ENCODE measurements at places on chromosomes 16 and 17.

- no peak for ATAC-seq
Observed at GRCh38 chr16:85374571-85374872, 238.6 kb upstream of the GSE1 start.

DNA sequence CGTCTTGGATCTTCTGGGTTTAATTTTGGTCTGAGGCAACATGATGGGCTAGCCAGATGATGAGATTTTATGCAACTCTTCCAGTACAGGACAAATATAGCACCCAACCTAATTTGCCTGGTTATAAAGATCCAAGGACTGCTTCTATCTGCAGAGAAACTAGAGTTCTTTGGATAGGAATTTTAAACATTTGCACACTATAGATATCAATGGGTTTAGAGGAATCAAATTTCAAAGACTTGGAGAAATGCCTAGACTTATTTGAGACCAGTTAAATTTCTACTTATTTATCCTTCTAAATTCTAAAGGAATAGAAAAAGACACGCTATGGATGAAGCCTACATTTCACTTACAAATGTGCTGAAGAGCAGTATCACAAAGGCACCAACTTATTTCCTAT lies 12.6 kb downstream of the PMFBP1 start:
- ATAC-seq: no peak

GRCh38 chr16:66918803-66919568 lies at the start of gene CDH16:
CDH16 (minus strand) TSS chr16:66918885; CDS start chr16:66918065, 820 bp downstream.
- ATAC-seq: no peak

- no peak for ATAC-seq
Observed at GRCh38 chr16:75627851-75628250, 4.8 kb upstream of the ADAT1 start.

- ATAC-seq: no peak
Observed at GRCh38 chr17:49987290-49987585, 7.8 kb downstream of the DLX3 start.

- ATAC-seq: peak; percentile 59
Observed at GRCh38 chr16:16120382-16121184, 102.7 kb downstream of the ABCC6 start.

- ATAC-seq: no peak
Observed at GRCh38 chr16:48619547-48619946, 9.6 kb upstream of the N4BP1 start.

- ATAC-seq: no peak
Observed at GRCh38 chr16:29925105-29925756, 795 bp downstream of the KCTD13 start.

DNA sequence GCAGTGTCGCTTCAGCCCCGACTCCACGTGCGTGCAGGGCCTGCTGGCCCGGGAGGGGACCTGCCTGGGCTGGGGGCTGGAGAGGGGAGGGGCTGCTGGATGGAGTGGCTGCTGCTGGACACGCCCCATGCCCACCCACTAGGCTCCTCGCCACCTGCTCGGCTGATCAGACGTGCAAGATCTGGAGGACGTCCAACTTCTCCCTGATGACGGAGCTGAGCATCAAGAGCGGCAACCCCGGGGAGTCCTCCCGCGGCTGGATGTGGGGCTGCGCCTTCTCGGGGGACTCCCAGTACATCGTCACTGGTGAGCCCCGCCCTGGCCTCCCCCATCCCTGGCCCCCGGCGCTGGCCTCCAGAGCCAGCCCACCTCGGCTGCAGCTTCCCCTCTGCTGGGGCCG lies 2.4 kb downstream of the BRICD5 start:
- no peak for ATAC-seq

DNA sequence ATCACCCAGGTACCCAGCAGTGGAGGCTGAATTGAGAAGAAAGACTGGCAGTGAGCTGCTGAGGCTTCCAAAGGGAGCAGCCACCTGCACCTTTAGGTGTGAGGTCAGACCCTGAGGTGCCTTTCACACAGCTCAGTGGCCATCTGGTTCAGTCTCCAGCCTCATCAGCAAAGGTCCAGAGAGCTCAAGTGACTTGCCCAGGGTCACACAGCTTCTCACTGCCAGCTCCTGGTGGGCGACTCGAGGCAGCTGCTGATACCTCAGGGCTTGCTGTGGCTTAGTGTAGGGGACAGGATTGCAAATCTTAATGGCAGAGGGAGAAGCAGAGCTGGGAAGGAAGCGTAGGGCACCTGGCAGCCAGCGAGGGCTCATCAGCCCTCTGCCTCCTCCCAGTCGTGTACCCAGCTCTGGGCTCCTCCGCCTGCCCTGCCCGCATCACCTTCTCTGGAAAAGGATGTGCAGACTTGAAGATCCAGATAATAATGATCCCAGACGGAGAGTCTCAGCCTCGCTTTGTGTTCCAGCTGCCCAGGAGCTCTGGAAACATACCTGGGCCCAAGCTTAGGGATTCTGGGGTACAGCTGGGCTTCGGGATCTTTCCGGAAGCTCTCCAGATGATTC lies 165.3 kb upstream of the GSE1 start:
- no peak for ATAC-seq

- ATAC-seq: no peak
Observed at GRCh38 chr17:28317966-28318758, 838 bp upstream of the TMEM97 start.

GRCh38 chr17:44904001-44904984 lies 5.0 kb upstream of the EFTUD2 start:
- ATAC-seq: no peak

DNA sequence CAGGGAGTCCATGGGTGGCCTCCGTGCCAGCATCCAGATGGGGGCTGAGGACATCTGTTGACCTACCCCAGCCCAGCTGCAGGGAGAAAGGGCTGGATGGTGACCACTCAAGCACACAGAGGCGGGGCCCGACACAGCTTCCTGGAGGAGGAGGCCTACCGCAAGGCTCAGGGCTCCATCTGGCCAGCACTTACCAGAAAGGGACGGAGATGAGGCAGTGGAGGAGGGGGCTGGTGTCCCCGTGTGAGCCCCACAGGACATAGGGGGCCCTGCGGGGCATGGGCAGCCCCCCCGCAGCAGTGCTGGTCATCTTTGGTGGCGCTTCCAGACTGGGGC lies 147.5 kb upstream of the CIBAR2 start:
- no peak for ATAC-seq

DNA sequence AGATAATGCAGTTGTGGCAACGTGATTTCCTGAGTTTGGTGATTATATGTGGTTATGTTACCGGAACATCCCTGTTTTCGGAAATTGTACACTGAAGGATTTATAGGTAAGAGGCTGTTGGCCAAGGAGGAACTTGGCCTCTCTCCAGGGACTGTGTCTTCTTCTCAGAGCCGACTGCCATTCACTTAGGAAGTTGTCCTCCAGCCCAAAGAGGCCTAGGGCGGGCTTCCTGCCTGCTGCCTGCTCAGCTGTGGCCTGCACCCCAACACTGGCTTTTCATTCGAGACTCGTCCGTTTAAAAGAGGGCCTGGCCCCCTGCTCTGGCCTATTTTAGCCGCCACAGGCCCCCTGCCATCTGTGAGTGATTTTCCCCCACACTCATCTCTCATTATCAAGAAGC lies 64.3 kb downstream of the ZDHHC7 start:
- ATAC-seq: no peak

DNA sequence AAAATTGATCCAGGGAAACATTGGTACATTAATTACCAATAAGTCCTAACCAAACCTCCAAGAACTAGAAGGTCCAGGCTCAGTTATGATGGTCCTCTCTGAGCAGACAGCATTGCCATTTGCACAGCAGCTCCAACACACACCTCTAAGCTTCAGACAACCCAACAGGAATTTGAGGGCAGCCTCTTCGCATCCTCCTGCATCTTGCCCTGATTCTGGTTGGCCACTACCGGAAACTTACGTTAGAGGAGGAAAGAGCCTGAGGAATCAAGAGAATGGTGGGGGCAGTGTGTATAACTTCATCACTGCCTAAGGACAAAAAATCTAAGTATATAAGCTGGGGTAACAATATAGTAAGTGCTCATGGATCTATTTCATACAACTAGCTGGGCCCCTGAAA lies 15.7 kb downstream of the FAM117A start:
- no peak for ATAC-seq

DNA sequence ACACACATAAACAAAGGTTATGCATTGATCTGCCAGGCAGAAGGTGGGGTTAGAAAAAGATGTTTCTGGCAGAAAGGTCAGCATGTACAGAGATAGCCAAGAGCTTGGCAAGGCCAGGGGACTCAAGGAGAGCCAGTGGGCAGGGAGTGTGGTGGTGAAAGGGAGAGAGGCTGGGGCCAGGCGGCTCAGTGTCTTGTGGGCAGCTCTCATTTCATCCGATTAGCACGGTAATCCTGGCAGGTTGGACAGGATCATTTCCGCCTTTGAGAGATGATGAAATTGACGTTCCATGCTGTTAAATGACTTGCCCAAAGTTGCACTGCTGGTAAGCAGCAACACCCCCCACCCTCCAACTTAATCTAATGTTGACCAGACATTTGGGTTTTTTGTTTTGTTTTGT lies 3.6 kb downstream of the CHD9 start:
- ATAC-seq: no peak

DNA sequence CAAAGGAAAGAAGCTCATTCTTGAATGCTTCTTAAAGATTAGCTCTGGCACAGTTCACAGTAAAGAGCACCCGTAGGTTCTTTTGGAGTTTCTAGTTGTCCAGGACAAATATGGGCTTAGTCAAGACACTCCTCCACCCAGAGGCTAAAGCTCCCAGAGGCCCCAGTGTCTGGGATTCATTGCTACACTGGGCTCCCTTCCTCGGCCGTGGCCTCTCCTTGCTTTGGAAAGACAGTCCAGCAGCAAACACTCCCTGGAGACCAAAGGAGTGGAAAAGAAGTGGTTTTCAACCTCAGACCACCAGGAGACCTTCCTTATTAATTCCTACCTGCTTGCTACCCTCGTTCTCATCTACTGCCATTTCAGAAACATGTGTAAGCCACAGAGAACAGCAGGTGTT lies 17.1 kb downstream of the PHB1 start:
- no peak for ATAC-seq

DNA sequence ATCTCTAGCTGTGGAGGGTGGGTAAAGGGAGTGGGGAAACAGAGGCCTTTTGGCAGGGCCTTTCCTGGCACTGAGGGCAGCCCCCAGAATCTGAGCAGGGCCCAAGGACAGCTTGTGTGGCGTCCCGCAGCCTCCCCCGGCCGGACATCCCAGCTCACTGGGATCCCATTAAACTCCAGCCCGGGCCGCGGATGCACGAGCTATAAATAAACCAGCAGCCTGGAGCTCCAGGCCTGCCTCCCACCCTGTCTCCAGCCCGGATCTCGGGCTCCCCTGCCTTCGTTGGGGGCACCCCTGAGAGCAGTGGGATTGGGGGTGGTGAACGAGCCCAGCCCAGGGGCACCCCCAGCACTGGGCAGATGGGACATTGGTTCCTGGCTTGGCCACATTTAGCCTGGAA lies 13.8 kb upstream of the AATK start:
- ATAC-seq: no peak

DNA sequence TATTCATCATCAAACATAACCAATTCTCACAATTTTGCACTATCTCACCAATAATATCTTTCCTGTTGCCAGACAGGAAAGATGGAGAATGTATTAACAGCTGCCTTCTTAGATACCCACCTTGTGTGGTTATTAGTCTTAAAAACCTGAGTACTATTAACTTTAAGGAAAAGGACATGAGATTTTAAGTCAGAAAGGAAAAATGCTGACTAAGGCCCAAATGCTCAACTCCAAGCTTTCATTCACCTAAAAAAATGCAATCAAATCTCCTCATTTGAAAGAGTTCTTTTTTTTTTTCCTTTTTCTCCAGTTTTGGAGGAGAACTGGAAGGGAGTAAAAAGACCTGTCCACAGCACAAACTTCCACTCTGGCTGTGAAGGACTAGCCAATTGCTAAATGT lies 61.3 kb upstream of the PHOSPHO1 start:
- no peak for ATAC-seq

DNA sequence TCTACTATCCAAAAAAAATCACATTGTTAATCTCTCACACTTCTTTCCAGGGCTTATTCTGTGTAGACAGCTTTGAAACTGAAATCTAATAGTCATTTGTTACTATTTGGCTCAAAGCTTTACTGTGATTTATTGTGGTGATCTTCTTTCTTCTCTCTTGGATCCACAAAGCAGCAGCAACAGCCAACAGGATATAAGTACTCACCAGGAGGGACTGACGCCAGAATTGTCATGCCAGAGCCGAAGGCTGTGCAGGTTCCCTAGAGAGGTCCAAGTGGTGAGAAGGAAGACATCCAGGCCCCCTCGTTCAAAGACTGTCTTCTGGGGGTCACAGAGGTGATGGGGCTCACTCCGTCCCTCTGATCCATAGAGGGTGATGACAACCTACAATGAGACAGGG lies 33.3 kb downstream of the PKD1L3 start:
- no peak for ATAC-seq

GRCh38 chr16:31224092-31224955 lies 7.4 kb upstream of the PYDC1 start:
- ATAC-seq: no peak

DNA sequence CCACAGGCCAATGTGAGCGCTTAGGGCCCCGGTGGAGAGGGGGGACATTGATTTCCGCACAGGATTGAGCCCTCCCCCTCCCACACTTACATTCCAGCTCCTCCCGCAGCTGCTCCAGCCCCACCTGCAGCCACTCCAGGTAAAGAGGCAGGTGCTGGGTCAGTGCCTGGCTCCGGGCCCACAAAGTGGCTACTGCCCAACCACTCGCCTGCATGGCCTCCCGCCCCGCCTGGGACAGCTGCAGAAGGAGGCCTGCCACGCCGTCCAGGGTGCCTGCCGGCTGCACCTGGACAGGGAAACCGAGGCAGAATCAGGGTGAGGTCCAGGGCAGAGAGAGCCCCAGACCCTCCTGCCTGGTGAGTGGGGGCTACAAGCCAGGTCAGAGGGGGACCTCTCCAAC lies 46.3 kb downstream of the RMI2 start:
- no peak for ATAC-seq

DNA sequence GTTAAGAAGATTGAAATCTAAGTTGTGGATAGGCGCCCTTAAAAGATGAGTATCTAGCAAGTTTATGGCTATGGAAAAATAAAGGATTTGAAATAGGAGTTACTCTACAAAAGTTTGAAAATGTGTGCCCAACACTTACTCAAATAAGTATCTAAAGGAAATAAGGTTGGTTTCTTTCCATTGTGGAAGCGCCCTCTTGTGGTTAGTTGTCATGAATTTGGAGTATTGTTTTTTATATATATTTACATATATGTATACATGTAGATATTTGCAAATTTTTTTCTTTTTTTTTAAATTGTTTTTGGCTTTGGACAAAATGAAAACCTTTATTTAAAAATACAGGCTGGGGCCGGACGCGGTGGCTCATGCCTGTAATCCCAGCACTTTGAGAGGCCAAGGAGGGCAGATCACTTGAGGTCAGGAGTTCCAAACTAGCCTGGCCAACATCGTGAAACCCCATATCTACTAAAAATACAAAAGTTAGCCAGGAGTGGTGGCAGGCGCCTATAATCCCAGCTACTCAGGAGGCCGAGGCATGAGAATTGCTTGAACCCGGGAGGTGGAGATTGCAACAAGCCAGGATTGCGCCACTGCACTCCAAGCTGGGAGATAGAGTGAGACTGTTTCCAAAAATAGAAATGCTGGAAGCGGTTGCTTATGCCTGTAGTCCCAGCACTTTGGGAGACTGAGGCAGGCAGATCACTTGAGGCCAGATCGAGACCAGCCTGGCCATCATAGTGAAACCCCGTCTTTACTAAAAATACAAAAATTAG lies 24.0 kb upstream of the VPS4A start:
- peak; percentile 57 for ATAC-seq

GRCh38 chr16:85220964-85221731 lies 108.9 kb upstream of the CIBAR2 start:
- ATAC-seq: no peak

GRCh38 chr17:57045868-57046704 lies 39.0 kb upstream of the AKAP1 start:
- peak; percentile 68 for ATAC-seq

Data from gastroesophageal sphincter (tissue), 4 donors.